ENCODE measurements at places on chromosomes 12 and 14.

DNA sequence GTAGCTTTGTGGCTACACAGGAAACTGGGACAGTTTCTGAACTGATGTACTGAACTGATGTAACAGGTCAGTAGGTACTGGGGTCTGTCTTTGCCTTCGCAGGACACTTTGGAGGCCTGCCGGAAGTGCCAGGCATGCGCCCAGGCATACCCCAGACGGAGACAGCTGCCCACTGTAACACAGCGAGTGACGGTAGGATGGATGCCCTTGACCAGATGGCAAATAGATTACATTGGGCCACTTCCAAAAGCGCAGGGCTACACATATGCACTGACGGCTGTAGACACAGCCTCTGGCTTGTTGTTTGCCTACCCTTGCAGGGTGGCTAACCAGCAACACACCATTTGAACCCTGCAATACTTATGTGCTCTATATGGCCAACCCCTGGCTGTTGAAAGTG is 94.1 kb upstream of the TMPO start:
- DNase-seq = no peak

- DNase-seq = no peak
These were observed 4.3 kb downstream of the NDUFA9 start for GRCh38 chr12:4653257-4653656.

GRCh38 chr14:29810064-29810463 is 117.6 kb downstream of the PRKD1 start:
- DNase-seq = no peak

DNA sequence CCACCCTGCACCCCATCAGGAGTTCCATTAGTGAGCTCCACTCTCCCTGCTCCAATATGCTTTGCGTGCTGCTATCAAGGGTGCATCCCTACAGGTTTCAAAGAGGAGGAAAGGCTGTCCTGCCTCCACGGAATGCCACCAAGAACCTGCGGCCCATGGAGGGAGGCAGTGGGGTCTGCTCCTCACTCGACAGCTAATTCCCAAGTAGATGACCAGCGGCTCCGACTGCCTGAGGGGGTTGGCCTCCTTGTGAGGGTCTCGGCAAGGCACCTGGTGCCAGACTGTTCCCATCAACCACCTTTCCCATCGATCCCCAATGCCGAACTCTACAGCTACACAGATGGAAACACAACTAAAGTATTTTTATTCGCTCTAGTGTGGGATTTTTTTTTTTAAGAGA is 36.0 kb downstream of the AMN start:
- DNase-seq = no peak

- no peak for DNase-seq
These were observed 115.9 kb downstream of the NAV3 start for GRCh38 chr12:77946541-77947061.

GRCh38 chr12:107317751-107318555 is 224.6 kb upstream of the CRY1 start:
- DNase-seq = no peak

DNA sequence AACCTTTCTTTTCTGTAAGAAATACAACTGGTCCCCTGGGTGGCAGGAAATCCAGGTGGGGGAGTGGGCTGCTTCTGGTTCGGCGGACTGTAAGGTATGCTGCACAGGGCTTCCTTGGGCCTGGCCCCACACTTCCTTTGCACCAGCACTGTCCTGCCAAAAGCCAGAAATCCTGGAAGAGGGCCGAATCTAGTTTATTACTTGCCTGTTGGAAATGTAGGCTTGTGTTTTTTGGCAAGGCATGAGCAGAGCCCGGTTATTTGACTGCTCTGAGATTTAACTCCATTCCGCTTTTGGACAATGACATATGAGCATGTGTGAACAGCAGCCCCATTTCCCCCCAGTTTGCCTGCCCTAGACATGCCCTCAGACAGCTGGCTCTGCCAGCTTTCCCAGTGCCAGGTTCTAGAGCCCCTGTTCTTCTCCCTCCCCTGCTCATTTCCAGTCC is 86.6 kb downstream of the BORCS5 start:
- no peak for DNase-seq

- DNase-seq = no peak
These were observed 60.9 kb upstream of the FSCB start for GRCh38 chr14:44567997-44568396.

DNA sequence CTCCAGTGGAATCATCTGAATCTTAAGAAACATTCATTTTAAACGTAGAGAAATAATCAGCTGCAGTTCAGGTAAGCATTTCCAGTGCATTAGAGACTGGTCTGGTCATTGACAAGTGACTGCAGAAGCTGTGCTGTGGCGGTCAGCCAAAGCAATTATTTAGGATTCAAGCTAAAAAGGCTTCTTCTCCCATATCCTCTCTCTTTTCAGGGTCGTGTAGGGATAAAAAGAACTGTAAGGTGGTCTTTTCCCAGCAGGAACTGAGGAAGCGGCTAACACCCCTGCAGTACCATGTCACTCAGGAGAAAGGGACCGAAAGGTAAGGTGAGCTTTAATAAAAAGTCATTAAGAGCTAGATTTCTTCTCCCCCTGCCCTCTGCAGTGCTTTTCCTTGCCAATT is 48.1 kb downstream of the MSRB3 start:
- DNase-seq = no peak

- DNase-seq = no peak
These were observed 802.6 kb downstream of the DIO2 start for GRCh38 chr14:79408696-79409095.

DNA sequence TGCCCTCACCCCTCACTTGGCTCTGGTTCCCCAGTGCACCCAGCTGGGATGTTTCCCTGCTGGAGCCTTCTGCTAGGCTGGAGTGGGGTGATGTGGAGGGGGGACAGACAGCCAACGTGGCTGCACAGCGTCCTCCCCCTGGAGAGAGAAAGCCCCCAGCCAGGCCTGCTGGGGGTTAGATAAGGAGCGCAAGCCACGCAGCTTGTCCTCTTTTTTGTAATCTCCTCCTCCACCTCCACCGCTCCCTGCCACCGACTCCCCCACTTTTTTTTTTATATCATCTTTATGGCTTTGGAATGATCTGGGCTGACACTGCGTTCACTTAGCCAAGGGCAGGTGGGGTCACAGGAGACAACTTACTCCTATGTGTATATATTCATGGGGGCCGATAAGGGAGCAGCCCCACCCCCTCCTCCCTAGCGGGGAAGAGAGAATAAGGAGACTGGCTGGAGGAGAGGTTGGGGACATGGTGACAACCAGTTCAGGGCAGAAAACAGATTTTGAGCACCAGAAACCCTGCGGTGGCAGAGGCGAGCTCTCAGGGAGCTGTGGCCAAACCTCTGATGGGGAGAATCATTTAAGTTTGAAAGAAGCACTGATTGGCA is 169.9 kb upstream of the LHX5 start:
- no peak for DNase-seq

DNA sequence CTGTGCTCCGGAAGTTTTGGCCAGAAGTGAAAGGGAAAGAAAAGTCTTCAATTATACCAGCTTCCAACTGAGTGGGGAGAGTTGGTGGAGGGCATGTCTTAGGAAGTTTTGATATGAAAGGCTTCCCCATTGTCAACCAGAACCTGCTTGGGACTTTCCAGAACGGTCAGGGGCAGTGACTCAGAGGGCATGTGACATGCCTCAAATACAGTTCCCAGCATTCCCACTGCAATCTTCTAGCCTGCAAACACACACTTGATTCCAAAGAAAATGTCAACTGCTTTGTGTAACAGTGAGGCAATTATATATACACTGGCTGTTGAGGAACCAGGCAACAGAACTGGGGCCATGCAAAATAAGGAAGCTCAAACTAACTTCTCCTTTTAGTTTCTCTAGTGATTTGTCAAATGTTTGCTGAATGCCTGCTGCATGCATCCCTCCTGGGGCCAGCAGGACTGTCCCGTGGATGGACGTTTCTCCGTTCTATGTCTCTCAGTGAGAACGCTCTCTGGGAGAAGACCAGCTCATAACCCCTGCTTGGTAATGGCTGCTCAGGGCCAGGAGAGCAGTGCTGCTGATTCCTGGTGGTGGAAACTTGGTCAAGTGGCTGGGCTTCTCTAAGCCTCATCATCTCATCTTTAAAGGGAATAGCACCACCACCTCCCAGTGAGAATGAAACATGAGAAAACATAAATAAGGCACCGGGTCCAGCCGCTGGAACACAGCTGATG is 18.3 kb downstream of the SLC25A47 start:
- no peak for DNase-seq

DNA sequence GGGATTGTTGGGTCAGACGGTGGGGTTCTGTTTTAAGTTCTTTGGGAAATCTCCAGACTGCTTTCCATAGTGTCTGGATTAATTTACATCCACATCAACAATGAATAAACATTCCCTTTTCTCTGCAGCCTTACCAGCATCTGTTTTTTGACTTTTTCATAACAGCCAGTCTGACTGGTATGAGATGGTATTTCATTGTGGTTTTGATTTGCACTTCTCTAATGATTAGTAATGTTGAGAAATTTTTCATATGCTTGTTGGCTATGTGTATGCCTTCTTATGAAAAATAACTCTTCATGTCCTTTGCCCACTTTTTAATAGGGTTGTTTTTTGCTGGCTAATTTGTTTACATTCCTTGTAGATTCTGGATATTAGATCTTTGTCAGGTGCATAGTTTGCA is 140.8 kb upstream of the CNTN1 start:
- no peak for DNase-seq
